ENCODE measurements at places on chromosomes 5 and 9.

- no peak for DNase-seq
Observed at GRCh38 chr9:114769624-114770023, 36.2 kb downstream of the TNFSF15 start.

- no peak for DNase-seq
Observed at GRCh38 chr5:128084228-128085167, 932 bp downstream of the SLC12A2 start.

DNA sequence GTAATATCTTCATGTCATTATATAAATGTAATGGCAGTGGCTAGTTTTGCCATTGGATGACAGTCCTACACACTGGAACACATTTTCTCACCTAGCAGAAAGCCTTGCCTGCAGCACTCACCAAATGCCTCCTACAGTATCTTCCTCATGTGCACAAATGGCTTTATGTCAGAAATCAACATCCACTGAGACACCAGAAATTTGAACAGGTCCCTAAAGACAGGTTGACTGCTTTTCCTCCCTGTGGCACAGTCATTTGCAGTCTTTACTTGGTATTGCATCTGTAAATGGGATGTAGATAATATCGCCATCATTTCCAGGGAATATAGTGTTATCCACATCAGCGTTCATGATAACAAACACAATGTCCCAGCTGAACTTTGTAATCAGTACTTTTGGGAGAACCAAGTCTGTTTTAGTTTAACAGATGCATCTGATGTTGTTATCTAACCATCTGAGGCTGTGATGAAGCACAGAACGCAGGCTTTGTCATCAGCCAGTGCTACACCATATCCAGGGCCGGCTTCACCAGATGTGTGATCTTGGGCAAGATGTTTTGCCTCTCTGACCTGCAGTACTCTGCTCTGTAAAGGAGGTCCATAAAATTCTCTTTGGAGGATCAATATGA, 83.9 kb upstream of the TAS2R1 start:
- DNase-seq: no peak

DNA sequence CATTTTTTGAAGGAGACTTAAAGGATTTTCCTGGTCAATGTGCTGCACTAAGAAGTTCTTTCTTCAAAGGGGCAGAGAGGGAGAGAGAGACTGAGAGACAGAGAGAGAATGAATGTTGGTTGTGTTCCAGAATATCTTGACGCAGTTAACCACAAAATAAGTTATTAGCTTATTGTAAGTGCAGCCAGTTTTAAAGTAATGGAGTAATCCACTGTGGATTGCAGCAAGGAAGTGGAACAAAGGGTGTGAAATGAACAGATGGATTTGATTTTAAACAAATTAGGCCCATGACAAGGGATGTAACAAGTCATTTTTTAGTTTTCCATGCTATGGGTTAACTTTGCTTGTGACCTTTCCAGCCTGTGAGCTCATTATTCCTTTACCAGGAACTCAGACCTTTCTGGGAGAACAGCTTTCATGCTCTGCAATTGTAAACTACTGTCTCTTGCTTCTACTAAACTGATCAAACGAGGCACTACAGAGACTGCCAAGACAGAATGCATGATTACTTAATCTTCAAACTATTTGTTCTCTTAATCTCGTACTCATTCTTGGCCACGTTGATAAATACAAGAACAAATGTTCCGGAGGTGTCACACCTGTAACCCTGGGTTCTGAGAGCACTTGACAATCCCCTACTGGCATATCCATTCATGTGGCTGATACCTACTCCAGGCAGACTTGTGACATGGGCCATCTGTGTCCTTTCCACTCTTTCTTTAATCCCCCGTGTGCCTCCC, 131.1 kb downstream of the TLE1 start:
- no peak for DNase-seq

DNA sequence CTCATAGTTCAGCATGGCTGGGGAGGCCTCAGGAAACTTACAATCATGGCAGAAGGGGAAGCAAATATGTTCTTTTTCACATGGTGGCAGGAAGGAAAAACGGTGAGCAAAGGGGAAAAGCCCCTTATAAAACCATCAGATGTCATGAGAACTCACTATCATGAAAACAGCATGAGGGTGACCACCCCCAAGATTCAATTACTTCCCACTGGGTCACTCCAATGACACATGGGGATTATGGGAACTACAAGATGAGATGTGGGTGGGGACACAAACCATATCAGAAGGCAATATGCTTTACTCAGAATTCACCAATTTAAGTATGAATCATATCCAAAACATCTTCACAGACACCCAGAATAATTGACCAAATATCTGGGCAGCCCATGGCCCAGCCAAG, 19.7 kb downstream of the MAT2B start:
- no peak for DNase-seq

GRCh38 chr9:1050125-1050895, at the start of gene DMRT2:
Gene DMRT2 (plus strand): TSS chr9:1050357. CDS start chr9:1051614, 1,257 bp downstream.
- DNase-seq: no peak
